NCI-H1105 (cell line): ENCODE measurements at places on chromosomes 1 and 21.

DNA sequence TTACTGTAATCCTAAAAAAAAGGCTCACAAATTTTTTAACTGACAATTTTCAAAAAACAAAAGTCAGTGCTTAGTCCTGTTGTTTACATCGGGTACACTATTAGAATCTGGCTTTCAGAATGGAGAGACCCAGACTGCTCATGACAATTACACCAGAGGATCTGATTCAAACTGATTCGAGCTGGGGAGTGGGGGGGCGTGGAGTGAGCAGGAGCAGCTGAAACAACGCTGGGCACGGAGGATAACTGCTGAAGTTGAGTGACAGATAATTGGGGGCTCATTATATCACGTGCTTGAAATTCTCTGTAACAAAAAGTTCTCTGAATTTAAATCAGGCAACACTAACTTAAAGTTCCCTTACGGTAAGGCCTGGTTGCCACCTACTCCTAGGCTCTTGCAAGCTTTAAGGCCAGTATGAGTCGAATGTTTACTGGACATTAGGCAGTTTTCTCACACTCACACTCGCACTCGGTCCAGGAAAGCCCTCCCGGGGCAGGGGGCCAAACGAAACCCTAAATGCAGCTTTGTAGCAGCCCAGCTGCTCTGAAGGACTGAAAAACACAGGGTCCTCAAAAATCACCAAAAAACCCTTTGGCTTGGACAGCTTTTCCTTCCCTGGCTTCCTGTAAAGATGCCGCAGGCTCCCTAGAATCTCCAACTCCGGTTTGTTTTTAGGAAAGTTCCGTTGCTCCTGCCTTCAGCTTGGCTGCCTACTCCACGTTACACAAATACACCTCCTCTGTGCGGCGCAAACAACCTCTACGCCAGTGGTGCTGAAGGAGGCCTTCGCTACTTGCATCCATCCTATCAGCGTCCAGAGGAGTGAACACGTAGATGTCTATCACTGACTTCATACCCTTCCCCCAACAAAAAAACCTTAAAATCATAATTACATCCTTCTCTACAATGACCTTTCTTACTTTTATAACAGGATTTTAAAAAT is 42.9 kb downstream of the CAPZB start:
- DNase-seq = no peak

DNA sequence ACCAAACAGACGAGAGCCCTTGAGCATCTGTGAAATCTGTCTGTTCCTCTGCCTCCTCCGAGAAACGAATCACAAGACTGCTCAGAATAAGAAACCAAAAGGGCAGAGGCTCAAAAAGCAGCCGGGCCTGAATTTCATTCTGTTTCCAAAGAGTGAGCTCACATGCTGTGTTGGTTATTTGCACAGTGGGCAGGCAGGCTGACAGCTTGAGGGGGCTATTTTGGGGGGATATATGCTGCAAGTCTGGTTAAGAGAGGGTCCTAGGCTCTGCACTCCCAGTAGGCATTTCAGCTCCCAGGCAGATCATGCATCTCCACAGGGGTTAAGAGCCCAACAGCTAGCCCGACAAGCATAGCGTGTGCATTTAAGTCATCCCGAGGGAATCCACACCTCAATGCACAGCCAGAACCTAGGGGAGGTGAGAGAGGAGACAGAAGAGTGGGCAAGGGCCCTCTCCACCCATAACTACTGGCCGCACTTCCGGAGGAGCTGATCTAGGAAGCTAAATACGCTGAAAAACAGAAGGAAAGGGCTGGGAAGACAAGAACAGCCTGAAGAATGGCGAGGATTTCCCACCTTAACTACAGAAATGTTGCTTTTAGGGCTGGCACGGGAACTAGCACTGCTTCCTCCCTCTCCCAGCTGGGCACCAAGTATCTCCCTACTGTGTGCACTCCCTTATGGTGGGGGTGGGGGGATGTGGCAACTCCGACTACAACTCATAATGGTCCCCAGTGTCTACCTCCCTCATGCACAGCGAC is 3.7 kb downstream of the PGBD5 start:
- DNase-seq = no peak

DNA sequence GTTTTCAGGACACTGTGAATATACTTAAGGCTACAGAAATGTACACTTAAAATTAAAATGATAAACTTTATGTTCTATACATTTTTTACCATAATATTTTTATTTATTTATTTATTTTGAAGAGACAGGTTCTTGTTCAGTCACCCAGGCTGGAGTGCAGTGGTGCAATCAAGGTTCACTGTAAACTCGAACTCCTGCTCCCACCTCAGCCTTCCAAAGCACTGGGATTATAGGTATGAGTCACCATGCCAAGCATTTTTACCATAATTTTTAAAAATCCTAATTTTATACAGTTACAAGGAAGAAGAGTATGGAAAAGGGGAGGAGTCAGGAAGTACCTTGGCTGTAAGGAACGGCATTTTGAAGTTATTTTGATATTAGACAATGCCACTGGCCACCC is 23.6 kb upstream of the ANGPTL3 start:
- no peak for DNase-seq

- no peak for DNase-seq
Observed at GRCh38 chr1:83064589-83065242, 934.2 kb downstream of the TTLL7 start.

DNA sequence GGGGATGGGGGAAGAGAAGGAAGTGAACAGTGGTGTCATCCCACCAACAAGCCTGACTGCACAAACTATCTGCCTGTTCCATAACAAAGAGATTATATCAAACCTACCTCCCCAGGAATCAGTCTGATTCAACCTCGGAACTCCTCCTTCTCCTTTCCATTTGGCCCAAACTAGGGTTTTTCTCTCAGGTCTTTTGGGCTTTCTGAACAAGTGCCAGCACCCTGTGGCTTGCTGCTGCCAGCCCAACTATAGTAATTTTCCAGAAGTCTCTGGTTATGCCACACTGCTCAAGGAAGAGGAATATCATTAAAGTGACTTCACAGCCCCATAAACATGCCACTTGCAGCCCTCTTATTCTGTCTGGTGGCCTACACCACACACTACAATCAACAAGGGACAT is 70.5 kb downstream of the RGS7 start:
- DNase-seq = no peak

DNA sequence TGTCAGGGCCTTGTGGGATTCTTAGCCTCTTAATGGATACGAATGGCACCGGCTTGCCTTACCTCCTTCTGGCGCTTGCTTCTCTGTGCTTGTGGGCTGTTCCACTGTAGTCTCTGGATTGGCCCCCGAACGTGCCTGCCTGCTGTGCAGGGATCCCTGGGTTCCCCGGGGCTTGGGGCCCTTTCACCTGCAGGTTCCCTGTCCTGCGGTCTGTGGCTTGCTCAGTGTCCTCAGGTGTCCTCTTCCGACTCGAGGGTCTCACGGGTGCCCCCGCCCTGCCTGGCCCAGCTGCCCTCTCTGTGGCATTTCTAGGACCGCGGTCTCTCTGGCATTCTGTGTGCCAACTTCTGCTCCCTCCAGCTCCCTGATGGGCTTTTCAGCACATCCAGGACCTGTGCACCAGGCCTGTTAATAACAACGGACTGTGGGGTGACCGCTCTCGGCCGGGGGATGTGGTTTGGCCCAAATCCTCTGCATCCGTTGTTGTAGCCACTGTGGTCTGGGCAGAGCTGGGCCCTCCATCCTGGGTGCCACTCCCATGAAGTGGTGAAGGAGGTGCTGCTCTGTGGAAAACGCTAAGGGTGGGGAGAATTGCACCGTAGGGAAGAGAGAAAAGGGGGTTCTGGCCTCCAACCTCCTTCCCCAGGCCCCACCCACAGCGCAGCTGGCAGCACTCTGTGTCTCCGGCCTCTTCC is 12.4 kb downstream of the COL18A1 start:
- DNase-seq = no peak

DNA sequence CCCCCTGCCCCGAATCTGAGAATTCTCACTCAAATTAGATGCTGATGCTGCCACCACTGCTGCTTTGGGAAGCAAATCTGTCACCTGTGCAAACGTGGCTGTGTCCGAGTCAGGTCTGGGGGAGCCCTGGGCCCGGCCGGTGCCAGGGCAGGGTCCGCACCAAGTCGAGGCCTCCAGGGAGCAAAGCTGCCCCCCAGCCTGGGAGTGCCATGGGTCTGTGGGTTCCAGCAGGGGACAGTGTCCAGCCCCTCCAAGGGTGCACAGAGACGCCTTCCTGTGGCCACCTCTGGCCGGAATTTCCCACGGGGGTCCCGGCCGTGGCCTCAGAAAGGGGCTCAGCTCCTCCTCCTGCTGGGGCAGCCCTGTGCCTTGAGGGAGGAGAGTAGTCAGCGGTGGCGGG is 27.7 kb upstream of the TTLL10 start:
- no peak for DNase-seq

- no peak for DNase-seq
Observed at GRCh38 chr1:11474826-11475225, 4.1 kb upstream of the DISP3 start.

- DNase-seq = no peak
Observed at GRCh38 chr1:111085676-111086075, 54.2 kb downstream of the DRAM2 start.

DNA sequence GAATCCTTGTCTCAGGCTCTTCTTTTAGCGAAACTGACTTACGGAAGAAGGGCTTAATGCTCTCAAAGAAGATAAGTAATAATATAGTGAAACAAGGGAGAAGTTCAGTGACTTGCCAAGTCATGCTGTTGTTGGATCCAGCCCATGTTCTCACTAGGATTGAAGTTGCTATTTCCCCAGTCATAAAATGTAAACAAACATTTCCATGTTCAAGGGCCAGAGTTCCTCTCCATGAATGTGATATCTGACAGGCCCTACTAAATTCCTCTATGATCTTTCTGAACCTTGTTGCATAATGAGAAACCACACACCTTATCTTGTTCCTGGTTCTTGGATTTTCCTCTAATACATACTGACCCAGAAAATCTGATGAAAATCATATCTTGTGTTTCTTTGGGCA is 876.5 kb upstream of the B3GALT2 start:
- DNase-seq = no peak

GRCh38 chr1:17725084-17725719 is 29.9 kb upstream of the ACTL8 start:
- peak; percentile 5 for DNase-seq

DNA sequence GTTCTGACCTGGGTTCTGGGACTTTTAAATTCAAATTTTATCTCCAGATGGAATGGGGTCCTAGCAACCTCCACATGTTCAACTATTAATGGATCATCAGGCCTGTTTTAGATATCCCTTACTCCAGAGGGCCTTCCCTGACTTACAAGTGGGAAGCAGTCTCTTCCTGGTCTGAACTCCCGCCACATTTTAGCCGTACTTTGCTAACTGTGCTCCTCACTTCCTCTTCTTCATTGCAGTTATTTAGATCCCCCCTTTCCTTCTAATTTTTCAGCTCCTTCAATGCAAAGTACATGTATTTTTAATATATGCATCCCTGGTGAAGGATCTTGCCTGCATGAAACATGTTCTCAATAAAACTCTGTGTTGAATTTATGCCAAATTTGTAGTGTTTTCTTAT is 3.7 kb downstream of the CD1A start:
- DNase-seq = no peak

DNA sequence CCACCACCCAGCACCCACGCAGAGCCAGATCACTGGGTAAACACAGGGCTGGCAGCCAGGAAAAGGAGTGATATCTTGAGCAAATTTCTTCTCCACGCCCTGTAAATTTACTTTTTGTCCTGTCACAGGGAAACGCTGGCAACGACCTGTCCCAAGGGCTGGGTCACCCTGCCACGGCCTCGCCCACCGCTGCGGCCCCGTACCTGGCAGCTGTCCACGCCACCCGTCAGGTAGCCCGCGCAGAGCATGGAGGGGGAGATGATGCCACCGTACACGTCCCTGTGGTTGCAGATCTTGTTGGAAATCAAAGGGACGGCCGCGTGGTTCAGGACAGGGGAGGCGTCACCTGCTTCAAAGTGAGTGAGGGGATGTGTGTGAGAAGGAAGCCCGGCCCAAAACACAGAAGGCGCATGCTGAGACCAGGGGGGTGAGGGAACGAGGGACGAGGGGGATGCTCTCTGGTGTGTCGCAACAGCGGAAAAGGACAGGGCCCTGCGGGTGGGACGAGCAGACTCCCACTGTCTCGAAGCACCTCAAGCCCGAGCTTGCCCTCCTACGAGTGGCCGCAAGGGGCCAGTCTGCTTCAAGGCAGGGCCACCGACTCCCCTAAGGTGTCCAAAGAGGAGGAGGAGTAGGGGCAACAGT is 10.1 kb upstream of the TFF1 start:
- DNase-seq = no peak

DNA sequence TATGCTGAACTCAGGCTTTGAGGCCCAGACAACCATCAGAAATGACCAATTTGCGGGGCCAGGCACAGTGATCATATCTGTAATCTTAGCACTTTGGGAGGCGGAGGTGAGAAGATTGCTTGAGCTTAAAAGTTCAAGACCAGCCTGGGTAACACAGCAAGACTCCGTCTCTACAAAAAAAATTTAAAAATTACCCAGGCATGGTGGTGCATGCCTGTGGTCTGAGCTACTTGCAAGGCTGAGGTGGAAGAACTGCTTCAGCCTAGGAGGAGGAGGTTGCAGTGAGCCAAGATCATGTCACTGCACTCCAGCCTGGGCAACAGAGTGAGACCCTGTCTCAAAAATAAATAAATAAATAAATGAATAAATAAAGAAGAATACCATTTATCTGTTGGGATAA is 156.5 kb downstream of the EIF4G3 start:
- no peak for DNase-seq

DNA sequence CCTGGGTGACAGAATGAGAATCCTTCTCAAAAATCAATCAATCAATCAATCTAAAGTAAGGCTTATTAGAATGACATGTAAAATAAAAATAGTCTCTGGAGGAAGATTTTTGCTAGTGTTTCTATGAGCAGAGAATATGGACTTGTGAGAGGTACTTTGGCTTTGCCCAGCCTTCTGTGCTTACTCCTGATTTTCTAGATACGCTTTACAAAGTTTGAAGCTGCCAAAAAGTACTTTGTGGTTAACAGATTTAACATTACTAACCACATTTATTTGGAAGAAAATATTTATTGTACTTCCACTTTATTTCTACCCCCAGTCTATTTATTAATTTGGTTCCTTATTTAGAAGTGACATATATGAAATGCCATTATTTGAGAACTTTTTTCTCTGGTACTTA is 41.0 kb downstream of the CEP350 start:
- DNase-seq = no peak

- peak; percentile 54 for DNase-seq
Observed at GRCh38 chr21:36135391-36136102, 668 bp downstream of the CBR3 start.

DNA sequence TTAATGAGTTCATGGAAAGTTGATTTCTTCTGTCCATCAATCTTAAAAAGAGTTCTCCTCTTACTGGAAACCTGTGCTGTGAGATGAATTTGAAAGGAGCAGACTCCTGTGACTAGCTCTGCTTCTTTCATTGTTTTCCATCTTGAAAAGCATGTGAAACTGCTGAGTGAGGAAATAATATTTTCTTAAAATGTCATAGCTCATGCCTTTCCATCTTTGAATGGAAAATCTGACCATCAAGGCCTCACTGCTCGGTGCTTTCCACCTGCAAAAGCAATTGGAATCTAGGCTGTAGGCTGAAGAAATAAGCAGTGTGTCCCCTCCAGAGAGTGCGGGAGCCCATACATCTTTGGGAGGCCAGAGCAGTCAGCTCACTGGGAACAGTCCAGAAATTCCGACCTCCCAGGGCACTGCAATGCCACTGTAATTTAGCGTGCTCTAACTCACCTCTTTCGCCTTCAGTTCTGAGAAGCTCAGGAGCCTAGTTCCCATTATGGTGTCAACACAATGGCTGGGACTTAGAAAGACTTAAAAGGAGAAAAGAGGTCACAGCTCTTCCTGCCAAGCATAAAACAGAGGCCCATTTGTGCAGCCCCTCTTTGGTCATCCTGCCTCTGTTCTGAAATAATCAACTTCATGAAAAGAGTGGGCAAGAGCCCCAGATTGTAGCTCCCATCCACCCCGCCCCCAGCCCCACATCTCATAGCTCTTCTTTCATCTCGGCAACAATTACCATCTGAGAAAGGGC is 50.4 kb upstream of the F3 start:
- DNase-seq = no peak
